GM12878 (cell line): ENCODE measurements at places on chromosomes 6 and 20. TPM values are rescaled to one million over a fixed set of nuclear protein-coding genes. Genes with fewer than 3 reads are reported as not detected.

The RPL10A gene
- 2,346 and 2,441 TPM in 2 replicates for total RNA-seq

The SH3BGRL2 gene
- total RNA-seq: 0.33 and 0.35 TPM in 2 replicates

The SASH1 gene
- total RNA-seq: 0.21 and 0.45 TPM in 2 replicates

DNA sequence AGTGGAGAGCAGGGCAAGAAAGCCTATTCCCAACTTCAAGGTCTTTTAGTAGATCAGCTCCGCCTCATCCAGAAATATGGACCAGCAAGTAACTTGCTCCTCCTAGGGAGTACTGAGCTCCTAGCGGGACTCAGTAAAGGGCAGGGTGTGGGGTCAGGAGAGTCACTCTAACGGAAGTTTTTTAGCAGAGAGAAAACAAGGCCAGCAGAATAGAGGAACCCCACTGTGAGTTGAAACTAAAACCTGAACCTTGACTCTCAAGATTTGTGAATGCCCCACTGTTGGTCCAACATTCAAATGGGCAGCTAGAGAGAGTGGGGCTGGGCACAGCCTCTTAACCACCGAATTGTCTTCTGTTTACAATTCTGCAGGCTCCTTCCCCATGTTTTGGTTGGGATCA lies 244.8 kb downstream of the FARS2 start:
- peak overlapping the region; percentile 88 for H3K27ac ChIP-seq
- no peak for DNase-seq
- H3K36me3 ChIP-seq: no peaks in the 10 kb centered on the region
- H3K4me1 ChIP-seq: peaks cover 26% of the 10 kb centered on the region
- H3K4me3 ChIP-seq: peak overlapping the region; percentile 62
- H3K27me3 ChIP-seq: no peaks in the 10 kb centered on the region

DNA sequence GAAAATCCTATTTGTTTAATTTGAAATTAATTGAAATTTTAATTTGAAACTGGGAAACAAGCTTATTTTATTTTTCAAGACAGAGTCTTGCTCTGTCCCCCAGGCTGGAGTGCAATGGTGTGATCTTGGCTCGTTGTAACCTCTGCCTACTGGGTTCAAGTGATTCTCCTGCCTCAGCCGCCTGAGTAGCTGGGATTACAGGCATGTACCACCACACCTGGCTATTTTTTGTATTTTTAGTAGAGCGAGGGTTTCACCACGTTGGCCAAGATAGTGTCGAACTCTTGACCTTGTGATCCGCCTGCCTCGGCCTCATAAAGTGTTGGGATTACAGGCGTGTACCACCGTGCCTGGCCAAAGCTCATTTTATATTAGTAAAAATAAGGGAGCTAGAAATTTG lies 4.2 kb downstream of the SRSF3 start:
- no peak for DNase-seq
- no peak overlapping the region for H3K27ac ChIP-seq
- H3K4me1 ChIP-seq: peaks cover 3% of the 10 kb centered on the region; the same call in 1 of the 2 replicates
- no peaks in the 10 kb centered on the region for H3K27me3 ChIP-seq
- peak overlapping the region; percentile 73 for H3K4me3 ChIP-seq
- peaks cover 37% of the 10 kb centered on the region for H3K36me3 ChIP-seq

DNA sequence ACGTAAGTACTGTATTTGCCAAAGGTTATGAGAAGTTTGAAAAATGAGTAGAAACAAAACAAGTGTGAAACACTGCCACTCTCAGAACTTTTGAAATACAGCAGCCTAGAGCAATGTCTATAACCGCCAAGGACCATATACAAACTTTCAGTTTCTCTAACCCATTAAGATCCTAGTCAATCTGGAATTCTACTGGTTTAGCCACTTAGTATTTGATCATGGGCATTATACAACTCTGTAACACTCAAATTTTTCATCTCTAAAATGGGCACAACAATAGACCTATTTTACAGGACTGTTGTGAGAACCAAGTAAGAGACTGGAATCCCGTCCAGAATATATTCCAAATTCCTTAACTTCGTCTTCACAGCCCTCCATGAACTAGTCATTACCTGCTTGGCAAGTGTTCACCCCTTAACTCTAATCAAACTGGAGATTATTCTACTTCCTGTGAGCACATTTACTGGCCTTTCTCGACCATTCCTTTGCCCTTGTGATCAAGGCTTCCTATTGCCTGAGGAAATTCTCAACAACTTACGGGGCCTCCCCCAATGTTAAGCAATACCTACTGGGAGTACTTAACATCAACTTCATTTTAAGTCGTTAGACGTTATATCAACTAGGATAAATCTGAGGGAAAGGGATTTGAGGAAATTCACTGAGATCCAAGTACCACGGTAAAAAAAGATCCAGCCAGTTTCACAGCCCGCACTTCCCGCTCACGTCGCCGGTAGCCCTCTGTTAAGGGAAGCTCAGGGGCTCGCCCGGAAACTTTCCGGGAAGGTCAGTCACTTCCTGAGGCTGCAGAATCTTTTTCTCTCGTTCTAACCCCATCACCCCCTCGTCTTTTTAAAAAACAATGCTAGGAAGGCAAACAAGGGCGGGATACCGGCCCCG lies 1.1 kb downstream of the EIF2S2 start:
- peak overlapping the region; percentile 92 for H3K27ac ChIP-seq
- no peaks in the 10 kb centered on the region for H3K27me3 ChIP-seq
- DNase-seq: no peak
- peak overlapping the region; percentile 84 for H3K4me3 ChIP-seq

DNA sequence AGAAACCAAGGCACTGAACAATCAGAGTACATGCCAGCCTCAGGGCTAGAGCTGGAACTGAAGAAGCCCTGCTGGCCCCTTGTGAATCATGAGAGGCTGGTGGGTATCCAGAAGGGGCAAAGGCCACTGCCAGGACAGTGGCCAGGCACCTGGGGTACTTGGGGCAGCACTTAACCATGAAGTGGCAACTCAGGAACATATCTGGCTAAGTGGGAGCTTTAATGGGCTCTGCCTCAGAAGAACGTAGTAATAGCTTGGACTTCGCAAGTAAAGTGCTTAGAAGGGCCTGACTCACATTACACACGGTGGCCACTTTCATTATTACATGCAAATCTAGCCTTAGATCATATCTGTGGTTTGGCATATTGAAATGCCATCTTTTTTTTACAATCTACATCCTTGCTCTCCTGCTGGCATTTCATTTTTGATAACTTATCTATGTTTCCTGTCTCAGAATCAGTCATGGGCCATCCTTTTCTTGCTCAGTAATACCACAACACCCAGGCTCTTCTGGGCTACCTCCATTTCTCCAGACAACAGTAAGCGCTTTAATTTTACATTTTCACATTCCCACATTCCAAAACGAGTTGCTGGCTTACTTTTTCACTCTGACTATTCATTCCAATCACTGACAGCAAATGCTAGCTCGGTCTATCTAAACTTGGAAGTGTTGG lies 21.6 kb downstream of the NAPB start:
- peaks cover 16% of the 10 kb centered on the region for H3K36me3 ChIP-seq
- H3K4me1 ChIP-seq: peaks cover 11% of the 10 kb centered on the region
- DNase-seq: no peak
- no peaks in the 10 kb centered on the region for H3K27me3 ChIP-seq

DNA sequence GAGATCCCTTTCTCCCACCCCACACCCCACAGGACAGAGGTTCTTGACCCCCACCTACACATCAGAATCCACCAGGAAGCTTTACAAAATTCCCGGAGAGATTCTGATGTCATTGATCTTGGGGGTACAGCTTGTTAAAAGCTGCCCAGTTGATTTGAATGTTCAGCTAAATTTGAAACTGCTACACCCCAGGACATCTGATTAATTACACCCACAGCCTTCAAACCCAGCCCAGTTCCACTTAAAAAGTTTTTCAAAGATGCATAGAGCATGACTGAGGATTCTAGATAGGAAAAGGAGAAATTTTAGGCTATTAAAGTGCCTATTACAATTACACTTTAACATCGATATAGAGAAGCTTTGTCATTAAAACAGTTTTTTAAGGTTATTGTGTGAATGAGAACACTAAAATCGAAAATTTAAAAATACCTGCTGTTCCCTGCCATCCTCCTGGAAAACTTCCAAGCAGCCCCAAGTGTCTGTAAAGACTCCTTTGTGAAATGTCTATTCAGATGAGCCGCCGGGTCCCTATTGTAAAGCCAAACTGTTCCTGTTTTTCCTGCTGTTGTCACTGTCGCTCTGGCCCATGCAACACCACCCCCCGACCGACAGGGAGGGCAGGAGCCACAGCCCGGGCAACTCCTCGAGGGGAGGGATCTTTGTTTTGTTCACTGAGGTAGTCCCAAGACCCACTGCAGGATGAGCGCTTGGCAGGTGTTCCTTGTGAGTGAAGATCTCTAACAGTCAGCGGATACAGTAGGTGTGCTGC lies 132.5 kb upstream of the PHACTR3 start:
- H3K27ac ChIP-seq: no peak overlapping the region
- H3K27me3 ChIP-seq: 0 out of 2 replicates have a peak, but pooled peaks cover 3% of the 10 kb centered on the region
- no peak for DNase-seq
- no peaks in the 10 kb centered on the region for H3K36me3 ChIP-seq
- H3K4me3 ChIP-seq: no peak overlapping the region

DNA sequence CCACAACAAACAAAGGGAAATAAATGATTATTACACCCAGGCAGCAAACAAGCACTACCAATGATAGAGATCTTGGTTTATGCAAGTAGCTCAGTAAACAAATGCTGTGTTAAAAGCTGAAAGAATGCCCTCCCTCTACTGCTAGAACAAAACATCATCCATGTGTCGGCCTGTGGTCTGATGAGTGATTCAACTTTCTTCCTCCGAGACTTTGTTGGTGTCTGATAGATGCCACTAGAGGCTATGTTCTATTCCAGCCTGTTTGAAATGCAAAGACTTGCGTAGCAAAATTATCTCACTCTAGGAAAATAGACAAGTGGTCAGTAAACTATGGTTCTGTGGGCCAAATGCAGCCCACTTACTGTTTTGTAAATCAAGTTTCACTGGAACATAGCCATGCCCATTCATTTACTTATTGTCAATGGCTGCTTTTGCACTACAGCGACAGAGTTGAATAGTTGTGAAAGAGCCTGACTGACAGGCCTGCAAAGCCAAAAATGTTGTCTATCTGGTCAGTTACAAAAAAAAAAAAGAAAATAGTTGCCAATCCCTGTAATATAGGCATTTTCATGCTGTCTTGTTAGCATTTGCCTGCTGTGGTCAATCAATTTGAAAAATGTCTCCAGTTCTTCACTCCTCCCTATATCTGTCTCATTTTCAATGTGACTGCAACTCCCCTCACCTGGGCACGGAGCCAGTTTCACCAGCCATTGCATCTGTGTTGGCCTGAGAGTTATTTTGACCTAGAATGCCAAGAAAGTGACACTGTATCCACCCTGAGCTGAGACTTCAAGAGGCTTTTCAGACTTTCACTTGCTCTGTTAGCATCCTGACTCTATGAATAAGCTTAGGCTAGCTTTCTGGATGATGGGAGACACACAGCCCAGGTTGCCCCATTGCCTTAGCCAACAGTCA lies 544.6 kb upstream of the BTBD3 start:
- no peak overlapping the region for H3K4me3 ChIP-seq
- no peak overlapping the region for H3K27ac ChIP-seq
- no peaks in the 10 kb centered on the region for H3K4me1 ChIP-seq
- H3K27me3 ChIP-seq: no peaks in the 10 kb centered on the region
- DNase-seq: no peak

GRCh38 chr20:56362833-56363413 lies 4.1 kb downstream of the FAM210B start:
- H3K4me1 ChIP-seq: no peaks in the 10 kb centered on the region
- H3K27me3 ChIP-seq: no peaks in the 10 kb centered on the region
- DNase-seq: no peak
- no peak overlapping the region for H3K4me3 ChIP-seq
- H3K36me3 ChIP-seq: no peaks in the 10 kb centered on the region

- H3K4me3 ChIP-seq: no peak overlapping the region
- H3K36me3 ChIP-seq: no peaks in the 10 kb centered on the region
- no peak overlapping the region for H3K27ac ChIP-seq
Measured at GRCh38 chr20:33169176-33169794, 1.3 kb downstream of the BPIFA2 start.

DNA sequence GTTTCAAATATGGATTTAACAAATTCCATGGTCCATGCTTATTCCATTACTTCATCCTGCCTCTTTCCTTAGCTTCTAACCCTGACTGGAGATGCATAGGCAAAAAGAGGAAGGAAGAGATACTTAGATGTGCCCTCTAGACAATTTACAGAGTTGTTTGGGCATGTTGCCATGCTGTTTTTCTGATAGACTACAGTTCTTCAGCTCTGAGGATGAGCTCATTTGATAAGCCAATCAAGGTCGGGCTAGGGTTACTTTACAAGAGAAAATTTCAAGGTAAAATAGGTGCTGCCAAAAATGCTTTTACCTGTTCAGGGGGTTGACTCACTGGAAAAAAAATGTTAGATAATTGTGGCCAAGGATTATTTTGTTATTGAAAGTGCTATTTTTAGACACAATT lies 5.9 kb downstream of the HCRTR2 start:
- H3K4me1 ChIP-seq: no peaks in the 10 kb centered on the region
- H3K36me3 ChIP-seq: no peaks in the 10 kb centered on the region
- H3K27ac ChIP-seq: no peak overlapping the region
- H3K27me3 ChIP-seq: no peaks in the 10 kb centered on the region
- no peak for DNase-seq

- no peaks in the 10 kb centered on the region for H3K4me1 ChIP-seq
- no peak overlapping the region for H3K27ac ChIP-seq
- DNase-seq: no peak
- no peaks in the 10 kb centered on the region for H3K36me3 ChIP-seq
- no peak overlapping the region for H3K4me3 ChIP-seq
Measured at GRCh38 chr6:56073761-56074160, 173.6 kb downstream of the COL21A1 start.

DNA sequence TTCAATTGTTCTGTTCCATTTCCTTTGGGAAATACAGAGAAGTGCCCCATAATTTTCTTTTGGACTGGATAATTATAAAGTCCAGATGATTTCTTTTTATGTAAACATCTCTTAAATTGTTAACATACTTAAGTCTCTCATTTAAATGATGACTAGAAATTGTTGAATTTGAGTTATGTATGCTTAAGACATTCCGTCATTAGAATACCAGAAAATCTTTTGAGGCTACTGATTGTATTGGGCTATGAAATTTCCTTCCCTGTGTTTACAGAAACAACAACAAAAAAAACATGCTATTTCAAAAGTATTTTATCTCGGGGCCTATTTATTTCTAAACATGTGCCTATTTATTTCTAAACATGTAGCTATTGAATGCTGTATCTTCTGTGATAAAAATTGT lies 125.4 kb downstream of the SH3BGRL2 start:
- no peaks in the 10 kb centered on the region for H3K27me3 ChIP-seq
- no peaks in the 10 kb centered on the region for H3K36me3 ChIP-seq
- no peak overlapping the region for H3K4me3 ChIP-seq
- no peaks in the 10 kb centered on the region for H3K4me1 ChIP-seq
- no peak for DNase-seq
